Kidney epithelial cell (primary cell): ENCODE measurements at places on chromosomes 1 and 21.

- DNase-seq = no peak
These were observed 1.5 kb upstream of the PMVK start for GRCh38 chr1:154937988-154938386.

DNA sequence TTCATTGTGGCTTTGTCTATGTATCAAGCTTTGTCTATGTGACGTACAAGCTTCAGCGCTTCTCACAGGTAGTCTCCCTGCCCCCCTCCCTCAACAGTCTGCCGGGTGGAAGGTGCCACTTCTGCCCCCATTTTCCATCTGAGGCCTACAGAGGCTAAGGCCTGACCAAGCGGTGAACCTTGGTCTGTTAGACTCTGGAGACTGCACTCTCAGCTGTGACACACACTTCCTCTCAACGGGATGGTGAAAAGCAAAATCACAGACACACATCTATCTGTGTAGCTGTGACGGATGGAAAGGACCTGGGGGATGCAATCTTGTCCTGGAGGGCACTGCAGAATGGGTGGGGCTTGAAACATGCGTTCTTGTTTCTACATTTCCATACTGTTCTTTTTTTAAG lies 152.9 kb upstream of the EDN2 start:
- no peak for DNase-seq

DNA sequence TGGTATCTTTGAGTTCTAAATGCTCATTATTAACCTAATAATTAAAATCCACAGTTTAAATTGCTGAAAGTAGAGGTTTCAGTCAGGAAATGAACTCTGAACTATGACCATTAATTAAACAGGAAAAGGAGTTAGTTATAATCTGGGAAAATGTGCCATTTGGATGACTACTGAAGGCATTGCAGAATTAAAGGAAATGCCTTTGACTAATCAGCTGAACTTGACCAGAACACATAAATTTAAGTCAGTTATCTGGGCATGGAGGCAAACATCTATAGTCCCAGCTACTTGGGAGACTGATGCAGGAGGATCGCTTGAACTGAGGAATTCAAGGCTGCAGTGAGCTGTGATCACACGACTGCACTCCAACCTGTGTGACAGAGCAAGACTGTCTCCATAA lies 31.9 kb downstream of the SLC44A5 start:
- no peak for DNase-seq

DNA sequence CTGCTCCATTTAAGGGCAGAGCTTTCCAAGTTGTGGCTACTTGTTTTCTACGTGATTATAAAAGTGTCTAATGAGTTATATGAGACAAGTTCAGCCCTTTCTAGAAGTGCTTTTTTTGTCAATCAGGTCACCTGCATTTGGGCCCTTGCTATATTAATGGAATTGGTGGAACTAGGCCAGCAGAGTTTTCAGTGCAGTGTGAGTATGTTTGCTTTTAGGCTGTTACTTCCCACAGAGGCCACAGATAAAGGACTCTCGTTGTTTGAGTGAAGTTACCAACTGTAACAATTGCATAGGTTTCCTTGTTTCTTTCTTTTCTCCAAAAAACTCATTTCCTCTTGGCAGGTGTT lies 10.9 kb downstream of the SMAP2 start:
- DNase-seq = no peak

DNA sequence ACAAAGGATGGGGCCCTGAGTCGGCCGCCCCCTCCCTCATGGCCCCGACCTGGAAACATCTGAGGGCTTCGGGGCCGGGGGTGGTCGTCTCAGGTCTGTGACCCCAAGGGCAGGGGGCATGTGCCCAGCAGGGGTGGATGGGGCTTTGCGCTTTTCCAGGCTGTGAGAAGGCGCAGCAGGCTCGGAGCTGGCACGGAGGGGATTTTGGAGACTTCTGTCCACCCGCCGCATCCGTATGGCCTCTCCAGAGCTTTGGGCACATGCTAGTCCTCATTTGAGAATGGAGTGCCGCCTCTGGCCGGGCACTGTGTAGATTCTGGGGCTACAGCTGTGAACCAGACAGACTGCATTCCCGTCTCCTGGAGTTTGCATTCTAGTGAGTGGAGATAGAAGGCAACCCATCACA lies 66.1 kb upstream of the WNT4 start:
- DNase-seq = no peak

DNA sequence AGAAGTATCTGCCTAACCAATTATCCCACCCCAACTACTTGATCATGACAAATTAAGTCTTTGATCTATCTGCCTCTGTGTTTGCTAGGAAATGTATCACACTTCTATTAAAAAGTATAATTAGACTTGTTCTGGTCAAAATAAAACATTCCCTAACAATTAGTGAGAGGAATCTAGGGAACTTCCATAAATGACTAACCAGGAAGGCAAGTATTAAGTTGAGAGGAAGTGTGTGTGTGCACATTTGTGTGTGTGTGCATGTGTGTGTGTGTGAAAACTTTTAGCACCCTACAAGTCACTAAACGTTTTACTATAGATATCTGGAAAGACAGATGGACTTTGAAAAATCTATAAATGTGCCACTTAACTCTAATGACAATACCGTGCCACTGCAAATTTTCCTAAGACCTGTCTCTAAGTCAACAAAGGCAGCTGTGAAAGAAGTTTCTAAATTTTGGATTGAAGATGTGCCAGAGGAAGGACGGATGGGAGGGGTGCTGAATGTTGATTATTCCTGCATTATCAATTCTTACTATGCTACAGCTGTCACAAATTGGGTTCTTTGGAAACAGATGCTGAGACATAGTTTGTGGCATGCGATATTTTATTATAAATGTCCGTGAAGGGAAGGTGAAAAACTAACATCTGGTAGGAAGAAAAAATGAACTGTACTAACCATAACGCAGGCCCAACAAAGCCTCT lies 567.1 kb downstream of the PTPRC start:
- no peak for DNase-seq

DNA sequence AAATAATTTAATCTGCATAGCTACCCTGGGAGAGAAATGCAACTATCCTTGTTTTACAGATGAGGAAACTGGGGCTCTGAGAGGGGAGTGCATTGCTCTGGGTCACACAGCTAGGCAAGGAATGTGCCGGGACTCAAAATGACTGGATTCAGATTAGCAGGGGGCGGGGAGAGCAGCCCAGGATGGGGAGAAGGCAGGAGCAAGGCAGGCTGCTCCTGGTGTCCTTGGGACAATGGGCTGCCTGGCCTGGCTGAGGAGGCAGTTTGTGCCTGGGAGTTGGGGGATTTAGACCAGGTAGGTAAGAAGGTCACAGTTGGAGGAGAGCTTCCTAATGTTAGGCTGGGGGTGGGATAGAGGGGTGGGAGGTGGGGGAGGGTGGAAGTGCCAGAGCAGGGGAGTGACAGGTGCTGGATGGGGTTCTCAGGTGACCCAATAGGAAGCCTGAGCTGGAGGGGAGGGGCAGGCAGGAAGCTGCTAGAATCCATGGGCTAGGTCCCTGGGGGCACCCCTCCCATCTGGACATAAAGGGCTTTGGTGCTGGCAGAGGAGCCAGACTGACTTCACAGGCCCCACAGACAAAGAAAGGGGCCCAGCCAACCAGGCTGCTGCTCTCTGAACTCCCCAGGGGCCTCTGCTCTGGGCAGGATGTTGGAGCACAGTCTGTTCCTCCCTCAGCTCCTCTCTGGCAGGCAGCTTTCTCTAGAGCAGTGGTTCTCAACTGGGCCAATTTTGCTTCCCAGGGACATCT lies 29.0 kb downstream of the TRIM62 start:
- no peak for DNase-seq

GRCh38 chr1:33392206-33392605 lies 38.7 kb downstream of the PHC2 start:
- DNase-seq = no peak
